ENCODE measurements at places on chromosomes 12 and 14. TPM values are rescaled to one million over a fixed set of nuclear protein-coding genes. Genes with fewer than 3 reads are reported as not detected.

Gene RHEBL1
- 6.5 TPM for total RNA-seq

Gene STXBP6
- not detected for total RNA-seq

Gene CMA1
- total RNA-seq: not detected

Gene TEX52
- 0.16 TPM for total RNA-seq

Gene GUCY2C
- not detected for total RNA-seq

Gene SYCP3
- 0.93 TPM for total RNA-seq

Gene PRH2
- total RNA-seq: not detected

Gene ABCC9
- 0.02 TPM for total RNA-seq

Gene ATF7
- 35.5 TPM for total RNA-seq

Gene OR4E2
- total RNA-seq: not detected

Gene AP5M1
- total RNA-seq: 54.6 TPM

Gene TAS2R7
- total RNA-seq: not detected

Gene ENDOU
- not detected for total RNA-seq

Gene HHIPL1
- total RNA-seq: 0.02 TPM

Gene HEATR5A
- 8.3 TPM for total RNA-seq

Gene NR1H4
- total RNA-seq: not detected

Gene TAS2R50
- total RNA-seq: 2.0 TPM

Gene CLEC4D
- total RNA-seq: not detected

Gene GALNT8
- total RNA-seq: 2.9 TPM

Gene LMNTD1
- not detected for total RNA-seq

Gene DAZAP2
- 219 TPM for total RNA-seq

Gene RNASE7
- total RNA-seq: not detected

Gene LTBR
- 0.14 TPM for total RNA-seq

Gene CYP27B1
- 4.3 TPM for total RNA-seq

Gene NFATC4
- not detected for total RNA-seq

Gene LYZ
- total RNA-seq: 0.89 TPM

Gene FERMT2
- 0.59 TPM for total RNA-seq

Gene GALNT16
- not detected for total RNA-seq

Gene PMCH
- 2.8 TPM for total RNA-seq

Gene MIP
- total RNA-seq: not detected

Gene ZDHHC22
- not detected for total RNA-seq

Gene HCFC2
- 14.2 TPM for total RNA-seq

Gene NXPH4
- total RNA-seq: 1.0 TPM

Gene TMPRSS12
- not detected for total RNA-seq

Gene CSAD
- 25.3 TPM for total RNA-seq

Gene C1QL4
- total RNA-seq: not detected
